Stromal cell of bone marrow (primary cell): ENCODE measurements at places on chromosomes 3 and 15.

DNA sequence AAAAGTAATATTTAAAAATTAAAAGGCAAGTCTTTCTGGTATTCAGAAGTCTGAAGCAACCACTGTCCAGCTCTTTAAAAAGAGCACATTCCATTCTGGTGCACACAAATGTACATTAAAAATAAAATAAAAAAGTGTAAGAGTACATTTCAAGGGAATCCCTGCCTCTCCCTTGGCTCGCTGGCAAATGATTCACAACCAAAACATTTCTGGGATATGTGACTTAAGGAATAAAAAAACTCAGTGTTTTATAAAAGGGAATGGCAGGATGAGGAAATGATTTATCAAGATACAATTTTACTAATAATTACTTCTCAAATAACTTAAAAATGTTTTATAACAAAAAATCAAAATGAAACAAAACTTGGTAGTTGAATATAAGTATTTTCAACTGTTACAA, 23.8 kb upstream of the ANXA2 start:
- no peak for DNase-seq

- peak; percentile 50 for DNase-seq
These were observed 93.0 kb downstream of the PGPEP1L start for GRCh38 chr15:98914626-98915025.

- peak; percentile 2 for DNase-seq
These were observed 23.2 kb downstream of the SPTBN5 start for GRCh38 chr15:41870689-41871081.

GRCh38 chr3:114128231-114128630, 50.6 kb downstream of the DRD3 start:
- DNase-seq = no peak

GRCh38 chr15:69980341-69981059, 117.2 kb downstream of the TLE3 start:
- DNase-seq = no peak

- DNase-seq = no peak
These were observed 111.9 kb downstream of the IGF1R start for GRCh38 chr15:98760112-98760826.

GRCh38 chr3:164004205-164004604, 1074.1 kb downstream of the SI start:
- no peak for DNase-seq

DNA sequence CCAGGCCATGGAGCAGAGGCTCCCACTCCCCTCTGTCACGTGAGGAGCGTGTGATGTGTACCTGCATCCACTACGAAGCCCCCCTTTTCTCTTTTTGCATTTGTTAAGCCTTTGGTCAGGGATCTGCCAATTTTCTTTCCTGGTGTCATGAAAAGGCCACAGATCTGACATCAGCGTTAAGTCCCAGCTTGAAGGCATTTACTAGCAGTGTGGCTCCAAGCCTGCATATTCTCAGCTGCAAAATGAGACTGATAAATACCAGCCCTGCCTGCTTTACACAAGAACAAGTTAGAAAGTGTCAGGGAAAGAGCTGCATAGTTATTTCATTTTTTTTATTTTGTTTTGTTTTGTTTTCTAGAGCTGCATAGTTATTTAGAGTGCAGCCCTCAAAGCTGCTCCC, 2.3 kb upstream of the ANKRD63 start:
- DNase-seq = no peak

DNA sequence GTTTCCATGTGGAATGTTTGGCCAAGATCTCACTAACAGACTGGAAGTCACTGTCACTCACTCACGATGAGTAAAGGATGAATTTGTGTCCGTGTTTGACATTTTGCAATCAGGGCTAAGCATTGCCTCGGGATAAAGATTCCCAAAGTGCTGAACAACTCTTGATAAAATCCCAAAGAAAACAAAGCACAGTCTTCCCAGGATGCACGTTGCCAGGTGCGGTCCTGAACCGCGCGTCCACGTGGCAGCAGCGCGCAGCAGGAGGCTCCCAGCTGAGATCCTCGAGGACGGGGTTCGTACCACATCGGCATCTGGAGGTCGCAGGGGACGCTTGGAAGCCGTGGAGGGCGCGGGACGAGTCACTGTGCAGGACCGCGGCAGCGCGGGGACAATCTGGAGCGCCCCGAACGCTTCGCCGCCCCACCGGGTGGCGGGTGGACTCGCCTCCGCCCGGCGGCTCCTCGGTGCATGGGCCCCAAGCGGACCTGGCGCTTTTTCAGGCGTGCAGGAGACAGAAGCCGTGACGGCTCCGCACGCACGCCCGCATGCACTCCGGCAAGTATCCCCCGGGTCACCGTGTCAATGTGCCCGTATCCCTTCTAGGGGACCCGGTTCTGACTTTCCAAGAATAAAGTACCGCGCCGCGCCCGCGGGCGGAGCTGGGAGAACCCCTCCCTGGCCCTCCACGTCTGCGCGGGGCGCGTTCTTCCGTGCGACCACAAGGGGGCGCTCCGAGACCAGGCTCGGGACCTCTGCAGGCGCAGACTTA, 17.7 kb downstream of the CPN2 start:
- peak; percentile 66 for DNase-seq

- no peak for DNase-seq
These were observed 89.5 kb downstream of the ZMAT3 start for GRCh38 chr3:178982137-178982536.

GRCh38 chr3:177348974-177349373, 151.7 kb upstream of the TBL1XR1 start:
- no peak for DNase-seq

- no peak for DNase-seq
These were observed 89.3 kb upstream of the IGSF10 start for GRCh38 chr3:151550025-151550618.

DNA sequence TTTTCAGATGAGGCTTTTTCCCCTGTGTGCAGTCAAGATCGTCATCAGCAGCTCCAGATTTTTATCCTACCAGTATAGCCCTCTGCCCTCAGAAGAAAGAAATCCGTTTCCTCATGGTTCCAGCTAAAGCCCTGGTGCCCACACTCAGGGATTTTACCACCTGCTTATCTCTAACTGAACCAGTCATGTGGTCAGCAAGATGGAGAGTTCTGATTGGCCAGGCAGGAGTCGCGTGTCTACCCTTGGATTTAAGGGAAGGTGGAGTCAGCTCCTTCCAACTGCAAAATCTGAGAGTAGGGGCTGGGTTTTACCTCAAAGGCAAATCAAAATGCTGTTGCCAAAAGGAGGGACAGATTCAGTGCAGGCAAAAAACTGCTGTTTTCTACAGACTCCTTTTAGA, 135.3 kb downstream of the LRTM1 start:
- DNase-seq = no peak

DNA sequence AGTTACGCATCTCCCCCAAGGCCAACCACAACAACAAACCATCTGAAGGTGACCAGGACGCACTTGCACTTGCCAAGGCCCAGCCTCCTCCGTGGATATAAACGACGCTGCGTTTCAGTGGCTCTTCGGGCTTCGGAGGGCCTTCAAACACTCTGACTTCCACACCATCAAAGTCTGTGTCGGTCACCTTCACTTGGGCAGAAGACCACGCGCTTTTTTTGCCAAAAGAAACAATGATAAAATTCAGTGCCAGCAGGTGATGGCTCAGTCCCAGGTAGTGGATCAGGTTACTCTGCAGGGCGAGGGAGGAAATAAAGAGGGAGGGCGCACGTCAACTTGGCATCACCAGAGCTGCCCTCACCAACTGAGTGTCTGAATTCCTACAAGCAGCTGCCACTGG, 63.0 kb downstream of the NCEH1 start:
- no peak for DNase-seq

- DNase-seq = no peak
These were observed 20.6 kb downstream of the GPR15 start for GRCh38 chr3:98552232-98553020.

- DNase-seq = no peak
These were observed 654.1 kb downstream of the IGSF11 start for GRCh38 chr3:118380576-118380975.
